Stimulated activated CD8-positive, alpha-beta memory T cell treated with anti-CD3 and anti-CD28 coated beads, Interleukin-15, amount 100 ng/mL, for 48 hours (primary cell): ENCODE measurements at places on chromosomes 6 and 20.

GRCh38 chr6:154500769-154501577, 9.5 kb downstream of the CNKSR3 start:
- DNase-seq, result no peak

- DNase-seq, result no peak
Measured at GRCh38 chr6:1945235-1945832, 300.1 kb downstream of the GMDS start.

GRCh38 chr6:23879816-23880215, 246.2 kb upstream of the NRSN1 start:
- DNase-seq, result no peak

GRCh38 chr6:108837236-108837971, 10.8 kb upstream of the ARMC2 start:
- no peak for DNase-seq

- DNase-seq, result no peak
Measured at GRCh38 chr6:45487645-45488044, 109.9 kb upstream of the SUPT3H start.

DNA sequence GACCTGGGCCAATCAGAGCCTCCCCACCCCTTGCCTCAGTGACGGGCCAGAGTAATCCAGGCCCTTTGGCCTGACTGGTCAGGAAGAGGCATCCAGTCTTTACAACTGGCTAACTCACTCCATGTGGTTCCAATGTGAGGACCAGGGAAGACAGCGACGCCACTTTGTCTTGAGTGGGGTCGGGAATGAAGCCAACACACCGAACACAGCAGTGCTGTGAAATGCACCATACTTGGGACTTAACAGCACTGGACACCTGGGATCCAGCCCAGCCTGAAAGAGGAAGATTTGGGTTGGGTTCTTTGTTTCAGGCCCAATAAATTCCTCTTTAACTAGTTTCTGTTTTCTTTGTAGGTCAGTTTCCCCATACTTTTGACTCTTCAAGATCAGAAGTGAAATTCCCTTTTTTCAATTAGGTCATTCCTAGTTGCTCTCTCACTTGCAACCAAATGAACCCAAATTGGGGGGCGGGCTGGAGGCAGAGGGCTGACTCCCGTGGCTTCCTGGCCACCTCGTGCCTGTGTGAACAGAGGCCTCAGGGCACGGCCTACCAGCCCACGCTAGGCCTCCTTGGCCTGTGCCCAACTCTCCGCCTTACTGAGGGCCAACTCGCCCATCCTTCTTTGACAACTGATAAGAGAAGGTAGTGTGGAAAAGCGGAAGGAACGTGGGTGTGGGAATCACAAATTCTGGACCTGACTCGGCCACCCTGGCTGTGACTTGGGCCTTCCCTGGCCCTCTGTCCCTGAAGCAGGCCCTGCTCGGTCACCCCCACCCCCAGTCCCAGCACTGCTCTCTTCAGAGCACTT, 17.1 kb downstream of the SULF2 start:
- DNase-seq, result no peak

- no peak for DNase-seq
Measured at GRCh38 chr20:19850198-19850533, 92.1 kb downstream of the RIN2 start.

DNA sequence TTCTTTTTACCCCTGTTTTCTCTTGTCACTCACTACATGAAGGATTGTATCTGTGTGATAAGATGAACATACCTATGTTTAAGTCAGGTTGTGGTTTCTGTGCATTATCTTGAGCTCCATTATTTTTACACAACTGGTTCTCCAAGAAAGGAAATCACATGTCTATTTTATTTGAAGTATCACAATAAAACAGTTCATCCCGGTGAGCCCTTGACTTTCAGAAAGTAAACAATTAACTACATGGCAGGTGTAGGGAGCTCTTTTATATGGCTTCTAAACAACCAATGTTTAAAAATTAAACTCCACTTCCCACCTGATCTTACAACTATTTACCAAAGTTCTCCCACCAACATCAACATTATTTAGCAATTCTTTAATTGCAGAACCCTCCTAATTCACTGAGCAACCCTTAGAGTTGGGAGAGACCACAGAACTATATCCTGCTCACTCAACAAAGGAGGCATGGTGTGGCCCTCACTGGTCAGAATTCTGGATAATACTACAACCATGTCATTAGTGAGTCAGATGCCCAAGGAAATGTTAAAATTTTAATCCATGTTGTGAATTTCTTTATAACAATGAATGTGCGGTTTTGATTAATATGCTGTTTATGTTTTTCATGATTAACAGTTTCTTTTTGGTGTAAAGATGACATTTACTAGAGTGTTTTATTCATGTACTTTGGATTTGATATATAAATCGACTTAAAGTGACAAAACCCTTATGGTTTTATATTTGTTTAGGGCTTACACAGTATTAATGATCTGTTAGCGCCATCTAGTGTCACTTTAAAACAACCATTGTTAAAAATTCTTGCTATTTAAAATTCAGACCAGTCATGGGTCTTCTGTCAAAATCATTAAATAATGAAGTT, 50.0 kb upstream of the SCGN start:
- DNase-seq, result no peak

DNA sequence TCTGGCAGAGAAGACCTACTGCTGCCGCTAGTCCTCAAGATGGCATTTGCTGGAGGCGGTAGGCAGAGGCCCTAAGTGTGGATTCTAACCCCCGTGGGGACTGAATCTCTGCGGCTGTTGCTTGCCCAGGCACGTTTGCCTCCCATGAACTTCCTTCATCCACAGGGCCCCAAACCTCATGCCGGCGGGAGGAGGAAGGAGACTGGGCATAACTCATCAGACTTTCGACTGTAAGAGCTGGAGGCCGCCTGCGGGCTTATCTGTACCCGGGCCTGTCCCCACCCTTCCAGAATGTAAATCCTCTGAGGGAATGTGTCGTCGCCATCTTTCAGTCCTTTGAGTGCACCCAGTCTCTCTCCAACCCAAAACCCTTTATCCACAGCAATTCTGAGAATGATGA, 990 bp downstream of the ZFP57 start:
- DNase-seq, result no peak

- no peak for DNase-seq
Measured at GRCh38 chr6:1701668-1702353, 92.1 kb downstream of the FOXC1 start.

GRCh38 chr20:16744178-16744807, 3.9 kb upstream of the OTOR start:
- no peak for DNase-seq

DNA sequence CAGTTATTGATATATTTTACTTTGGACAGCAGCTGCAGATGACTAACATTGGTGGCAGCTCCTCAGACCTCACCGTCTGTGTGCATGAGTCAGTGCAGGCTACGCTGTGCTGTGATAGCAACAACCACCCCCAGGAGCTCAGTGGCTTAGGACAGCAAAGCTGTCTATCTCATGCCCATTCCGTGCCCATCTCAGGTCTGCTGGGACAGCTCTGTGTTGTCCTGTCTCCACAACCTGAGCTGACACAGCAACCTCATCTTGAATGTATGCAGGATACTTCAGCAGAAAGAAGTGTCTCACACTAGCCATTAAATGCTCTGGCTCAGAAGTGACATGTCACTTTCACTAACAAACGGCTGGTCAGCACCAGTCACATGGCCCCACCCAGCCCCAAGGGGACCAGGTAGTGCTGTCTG, 47.7 kb downstream of the BANF2 start:
- DNase-seq, result no peak
